ENCODE measurements at places on chromosomes 7 and 10. TPM values are rescaled to one million over a fixed set of nuclear protein-coding genes. Genes with fewer than 3 reads are reported as not detected.

The NEUROD6 gene
- 31.8 TPM for total RNA-seq

The C10orf53 gene
- not detected for total RNA-seq

GRCh38 chr7:33471636-33472242 is 342.4 kb downstream of the BBS9 start:
- no peak for DNase-seq

DNA sequence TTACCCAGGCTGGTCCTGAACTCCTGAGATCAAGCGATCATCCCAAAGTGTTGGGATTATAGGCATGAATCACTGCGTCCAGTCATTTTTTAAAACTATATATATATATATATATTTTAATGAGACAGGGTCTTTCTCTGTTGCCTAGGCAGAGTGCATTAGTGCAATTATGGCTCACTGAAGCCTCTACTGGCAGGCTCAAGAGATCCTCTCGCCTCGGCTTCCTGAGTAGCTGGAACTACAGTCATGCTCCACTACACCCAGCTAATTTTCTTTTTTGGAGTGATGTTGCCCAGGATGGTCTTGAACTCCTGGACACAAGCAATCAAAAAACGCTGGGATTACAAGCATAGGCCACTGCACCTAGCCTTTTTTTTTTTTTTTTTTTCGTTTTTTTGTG is 55.3 kb upstream of the KAT6B start:
- no peak for DNase-seq
